ENCODE measurements at places on chromosomes 1 and 21.
A peak's percentile ranks its signal among the peaks of the same experiment; 100 is the strongest.

DNA sequence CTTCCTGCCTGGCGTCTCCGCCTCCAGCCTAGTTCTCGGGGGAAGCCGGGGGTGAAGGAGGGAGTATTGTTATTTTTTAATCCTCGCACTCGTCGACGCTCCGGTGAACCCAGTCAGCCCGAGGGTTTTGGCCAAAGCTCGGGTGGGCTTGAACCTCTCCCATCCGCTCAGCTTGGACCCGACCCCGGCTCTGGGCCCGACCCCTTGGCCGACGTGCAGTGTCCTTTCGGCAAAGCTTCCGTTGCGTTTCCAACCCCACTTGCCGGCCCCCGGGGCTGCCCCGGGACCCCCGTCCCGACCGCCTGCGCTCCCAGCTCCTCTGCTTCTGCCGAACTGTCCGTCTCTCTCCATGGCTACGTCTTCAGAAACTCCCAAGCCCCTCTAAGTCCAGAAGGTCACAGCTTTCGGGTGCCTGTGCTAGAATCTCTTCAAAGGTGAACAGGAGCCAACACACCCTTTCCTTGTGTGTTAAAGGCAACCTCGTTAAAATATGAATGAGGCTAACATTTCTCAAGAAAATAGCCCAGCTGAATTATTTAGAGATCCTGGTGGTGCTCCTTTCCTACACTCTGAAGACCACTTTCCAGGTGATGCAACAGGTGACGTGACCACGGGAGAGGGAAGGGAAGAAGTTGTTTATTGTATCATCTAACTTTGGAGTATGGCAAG lies 647 bp downstream of the DESI2 start:
- DNase-seq: peak; percentile 8

GRCh38 chr1:65056866-65057265 lies 90.5 kb upstream of the JAK1 start:
- DNase-seq: no peak

GRCh38 chr1:227234998-227235405 lies 83.3 kb downstream of the CDC42BPA start:
- DNase-seq: no peak

DNA sequence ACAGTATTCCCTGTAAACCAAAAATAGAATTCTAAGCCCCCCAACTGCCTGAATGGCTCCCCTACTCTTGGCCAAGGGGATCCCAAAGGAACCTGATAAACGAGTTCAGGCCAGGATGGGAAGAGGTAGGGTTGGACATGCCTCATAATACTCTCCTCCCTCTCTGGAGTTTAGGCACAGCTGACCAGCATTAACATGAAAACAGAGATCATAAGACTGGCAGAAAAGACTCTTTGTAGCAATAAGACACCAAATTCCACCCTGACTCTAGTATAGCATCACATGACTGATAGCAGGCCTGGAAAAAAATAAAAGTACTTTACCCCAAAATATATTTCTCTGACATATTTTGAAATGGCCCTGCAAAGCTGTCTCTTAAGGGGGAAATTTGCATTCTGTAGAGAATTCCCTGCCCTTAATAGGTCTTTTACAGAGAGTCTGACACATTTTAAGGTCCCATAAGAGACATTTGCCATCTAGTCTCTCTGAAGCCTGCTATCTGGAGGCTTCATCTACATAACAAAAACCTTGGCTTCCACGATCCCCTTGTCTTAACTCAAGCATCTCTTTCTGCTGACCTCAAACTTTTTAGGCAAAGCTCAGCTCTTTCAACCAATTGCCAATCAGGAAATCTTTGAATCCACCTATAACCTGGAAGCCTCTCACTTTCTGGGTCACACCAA lies 55.9 kb downstream of the SIK1 start:
- no peak for DNase-seq

DNA sequence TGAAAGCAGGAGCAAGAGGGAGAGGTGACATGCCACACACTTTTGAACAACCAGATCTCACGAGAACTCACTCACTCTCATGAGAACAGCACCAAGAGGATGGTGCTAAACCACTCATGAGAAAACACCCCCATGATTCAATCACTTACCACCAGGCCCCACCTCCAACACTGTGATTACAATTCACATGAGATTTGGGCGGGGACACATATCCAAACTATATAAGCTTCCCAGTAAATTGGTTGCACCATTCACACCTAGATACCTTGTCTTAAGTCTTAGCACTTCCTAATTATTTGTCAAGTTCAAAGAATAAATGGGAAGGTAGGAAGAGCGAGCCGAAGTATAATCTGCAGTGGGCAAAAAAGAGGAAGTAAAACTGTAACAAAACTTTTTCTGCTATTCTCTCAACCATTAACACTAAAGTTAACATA lies 34.3 kb downstream of the AMY1C start:
- no peak for DNase-seq

GRCh38 chr1:46581681-46582455 lies 22.2 kb downstream of the MKNK1 start:
- DNase-seq: no peak

DNA sequence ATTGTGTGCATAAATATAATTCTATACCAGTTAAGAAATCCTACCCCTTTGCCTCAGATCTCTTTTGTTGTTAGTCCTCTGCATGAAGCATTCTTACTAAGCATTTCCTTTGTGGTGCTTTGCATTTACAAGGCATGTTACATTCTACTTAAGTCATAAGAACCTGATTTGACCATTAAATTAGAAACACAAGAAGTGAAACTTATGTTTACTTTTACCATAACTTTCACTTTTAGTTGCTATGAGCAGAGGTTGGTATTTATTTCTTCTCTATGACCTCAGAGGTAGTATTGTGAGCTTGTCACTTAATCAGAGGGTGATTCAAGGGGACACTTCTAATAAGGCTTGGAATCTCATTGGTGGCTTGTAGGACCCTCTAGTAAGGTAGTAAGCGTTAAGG lies 9.0 kb downstream of the FAM20B start:
- DNase-seq: no peak

DNA sequence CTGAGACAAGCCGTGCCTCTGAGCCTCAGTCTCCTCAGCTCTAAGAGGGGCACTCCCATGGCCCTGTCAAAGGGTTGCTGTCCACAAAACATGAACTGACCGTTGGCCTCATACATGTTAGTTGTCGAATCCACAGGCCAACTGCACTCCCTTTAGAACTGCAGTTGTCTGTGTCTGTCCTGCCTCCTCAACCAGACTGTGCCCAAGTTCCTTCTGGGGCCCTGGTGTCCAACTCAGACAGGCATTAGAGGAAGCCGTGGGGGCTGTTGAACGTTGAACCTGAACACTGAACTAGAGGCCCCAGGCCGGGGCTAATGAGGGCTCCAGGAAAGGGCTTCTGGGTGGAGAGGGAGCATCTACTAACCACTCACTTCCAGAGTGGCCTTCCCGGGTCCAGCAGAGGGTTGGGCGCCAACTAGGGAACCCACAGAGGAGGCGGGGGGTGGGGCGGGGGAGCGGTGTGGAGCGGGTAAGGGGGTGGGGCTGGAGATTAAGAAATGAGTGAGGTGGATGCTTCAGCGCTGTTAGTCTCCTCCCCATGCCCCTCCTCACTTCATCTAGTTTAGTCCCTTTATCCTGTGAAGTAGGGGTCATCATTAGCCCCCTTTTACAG lies at the start of gene RAB42:
RAB42 (plus strand) TSS at position 558 of the 613 bp plus-strand sequence. CDS start 247 bp downstream, outside the sequence.
- DNase-seq: no peak

DNA sequence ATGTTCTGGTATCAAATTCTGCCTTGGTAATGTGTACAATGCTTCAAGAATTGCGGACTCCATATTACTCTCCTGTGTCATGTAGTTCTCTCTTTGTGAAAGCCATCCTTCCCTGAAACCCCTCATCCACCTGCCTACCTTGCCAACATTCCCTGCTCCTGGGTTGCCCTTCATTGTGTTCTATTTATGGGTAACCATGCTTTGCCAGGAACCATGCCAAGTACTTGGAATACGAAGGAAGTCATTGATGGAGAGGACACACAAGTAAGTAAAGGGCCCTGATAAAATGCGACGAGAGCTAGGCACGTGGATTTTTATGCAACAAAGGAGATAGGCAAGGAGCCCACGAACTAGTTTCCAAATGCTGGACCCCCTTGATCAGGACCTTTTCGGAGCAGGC lies 300.8 kb downstream of the DISC1 start:
- DNase-seq: no peak

GRCh38 chr1:90580176-90580575 lies 136.9 kb downstream of the BARHL2 start:
- no peak for DNase-seq

DNA sequence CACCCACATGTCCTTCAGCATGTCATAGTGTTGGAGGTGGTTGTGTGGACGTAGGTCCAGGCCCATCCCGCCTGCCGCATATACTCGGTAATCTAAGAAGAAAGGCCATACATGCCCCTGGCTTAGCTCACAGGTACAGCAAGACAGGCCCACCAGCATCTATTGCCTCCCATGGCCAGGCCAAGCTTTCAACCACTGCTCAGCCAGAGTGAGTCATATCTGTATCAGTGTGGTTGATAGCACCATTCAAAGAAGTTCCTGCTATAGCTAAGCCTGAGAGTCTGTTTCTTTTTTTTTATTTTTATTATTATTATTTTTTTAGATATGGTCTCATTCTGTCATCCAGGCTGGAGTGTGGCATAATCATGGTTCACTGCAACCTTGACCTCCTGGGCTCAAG lies 17.0 kb downstream of the KLHDC8A start:
- no peak for DNase-seq

- no peak for DNase-seq
Measured at GRCh38 chr1:180407051-180407450, 95.3 kb downstream of the ACBD6 start.

DNA sequence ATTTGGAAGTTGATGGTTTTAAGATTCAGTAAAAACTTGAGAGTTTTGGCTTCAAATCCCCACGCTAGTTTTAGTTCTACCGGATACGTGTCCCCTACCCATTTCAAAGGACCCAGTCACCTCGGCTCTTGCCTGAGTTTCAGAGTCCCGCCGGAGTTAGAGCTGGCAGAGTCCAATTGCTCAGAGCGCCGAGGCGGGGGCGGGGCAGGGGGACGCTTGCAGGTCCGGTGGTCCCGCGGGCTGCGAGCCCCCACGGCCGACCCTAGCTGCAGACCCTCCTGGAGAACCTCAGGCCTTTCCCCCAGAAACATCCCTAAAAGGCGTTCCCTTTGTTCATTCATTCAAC lies 765 bp upstream of the VPS45 start:
- peak; percentile 2 for DNase-seq

DNA sequence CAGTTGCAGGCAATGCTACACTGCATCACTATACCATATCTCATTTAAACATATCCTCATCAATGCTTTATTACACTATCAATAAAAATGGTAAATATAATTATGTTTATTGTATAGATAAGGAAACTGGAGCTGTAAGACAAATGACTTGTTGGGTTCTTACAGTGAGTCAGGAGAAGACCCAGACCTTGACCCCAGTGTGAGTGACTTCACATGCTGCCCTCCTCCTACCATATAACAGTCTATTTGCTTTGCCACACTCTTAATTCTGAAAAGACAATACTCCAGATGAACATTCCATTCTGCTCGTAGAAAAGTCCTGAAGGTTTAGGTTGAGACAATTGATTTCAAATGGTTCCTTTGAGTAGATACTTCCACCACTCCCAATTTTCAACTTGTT lies 550.5 kb downstream of the PLPP3 start:
- no peak for DNase-seq

GRCh38 chr1:67020765-67021164 lies 33.2 kb downstream of the SLC35D1 start:
- DNase-seq: no peak

GRCh38 chr1:205743977-205744376 lies 6.0 kb downstream of the NUCKS1 start:
- DNase-seq: no peak

GRCh38 chr1:226692051-226692792 lies 46.9 kb downstream of the ITPKB start:
- DNase-seq: no peak

DNA sequence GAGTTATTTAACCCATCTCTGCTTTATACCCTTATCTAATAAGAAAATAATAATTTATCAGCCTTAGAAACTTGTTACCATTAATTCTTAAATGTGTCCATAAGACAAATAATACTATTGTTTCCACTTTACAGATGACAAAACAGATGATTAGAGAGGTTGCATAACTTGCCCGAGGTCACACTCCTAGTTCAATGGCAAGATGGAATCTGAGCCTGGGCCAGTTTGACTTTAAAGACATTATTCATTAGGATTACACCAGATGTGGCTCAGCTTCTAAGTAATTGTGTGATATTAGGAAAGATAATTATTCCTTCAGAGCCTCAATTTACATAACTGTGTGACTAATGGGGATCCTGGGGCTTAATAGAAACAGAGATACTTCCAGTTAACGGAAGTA lies 42.3 kb upstream of the KCNK2 start:
- DNase-seq: no peak

- DNase-seq: no peak
Measured at GRCh38 chr21:14353726-14354125, 29.2 kb downstream of the HSPA13 start.

DNA sequence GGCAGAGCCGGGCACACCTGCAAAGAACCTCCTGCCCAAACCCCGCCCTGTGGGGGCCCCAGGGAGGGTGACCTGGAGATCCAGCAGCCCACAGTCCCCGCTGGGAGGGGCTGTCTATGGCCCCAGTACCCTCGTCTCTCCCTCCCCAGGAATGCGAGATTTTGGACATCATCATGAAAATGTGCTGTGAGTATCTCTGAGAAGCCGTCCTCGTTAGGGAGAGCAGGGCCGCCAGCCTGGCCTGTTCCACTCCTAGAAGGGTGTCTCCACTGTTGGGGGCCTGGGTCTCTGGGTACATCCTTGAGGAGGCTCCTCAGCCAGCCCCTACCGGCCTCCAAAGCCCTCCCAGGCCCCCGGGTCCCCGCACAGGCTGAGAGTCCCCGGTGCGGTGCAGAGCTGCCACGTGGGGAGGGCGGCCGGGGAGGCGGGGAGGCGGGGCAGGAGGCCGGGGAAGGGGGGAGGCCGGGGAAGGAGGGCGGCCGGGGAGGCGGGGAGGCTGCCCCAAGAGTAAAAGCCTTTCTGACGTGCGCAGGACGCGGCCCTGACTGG lies 18.7 kb downstream of the COL6A1 start:
- no peak for DNase-seq

GRCh38 chr1:58588396-58588795 lies 11.3 kb upstream of the TACSTD2 start:
- no peak for DNase-seq

- DNase-seq: no peak
Measured at GRCh38 chr1:246295968-246296367, 211.1 kb downstream of the SMYD3 start.

GRCh38 chr1:97898948-97899347 lies 21.9 kb downstream of the DPYD start:
- no peak for DNase-seq

- DNase-seq: no peak
Measured at GRCh38 chr1:6499296-6499695, 7.8 kb upstream of the PLEKHG5 start.

DNA sequence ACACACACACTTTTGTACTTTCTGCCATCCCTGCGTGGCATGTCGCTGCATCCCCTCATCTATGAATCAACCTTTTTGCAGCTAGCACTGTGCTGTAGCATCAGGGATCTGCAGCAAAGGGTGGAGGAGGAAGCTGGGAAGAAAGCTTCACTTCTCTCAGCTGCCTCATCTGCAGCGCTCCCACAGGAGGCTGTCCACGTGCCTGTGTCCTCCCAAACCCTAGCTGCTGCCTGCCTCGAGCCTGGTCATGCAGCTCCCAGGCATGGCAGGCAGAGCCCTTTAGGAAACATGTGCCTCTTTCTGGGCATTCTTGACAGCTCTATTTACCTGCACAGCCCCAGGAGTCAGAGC lies 262.1 kb upstream of the SGIP1 start:
- no peak for DNase-seq
